ENCODE measurements at places on chromosomes 5 and 9.

DNA sequence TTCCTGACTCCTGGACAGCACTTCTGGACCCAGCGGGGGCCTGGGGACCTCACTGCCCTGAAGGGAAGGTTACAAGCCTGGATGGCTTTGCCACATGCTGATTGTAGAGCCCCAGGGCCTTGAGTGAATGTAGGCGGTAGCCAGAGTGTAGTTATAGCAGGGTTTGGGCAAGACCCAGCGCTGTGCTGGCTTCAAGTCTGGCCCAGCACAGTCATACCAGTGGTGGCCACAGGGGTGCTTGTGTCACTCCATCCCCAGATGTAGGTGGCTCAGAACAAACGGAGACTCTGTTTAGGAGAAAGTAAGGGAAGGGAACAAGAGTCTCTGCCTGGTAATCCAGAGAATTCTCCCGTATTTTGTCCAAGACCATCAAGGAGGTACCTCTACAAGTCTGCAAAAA is 84.6 kb downstream of the STARD4 start:
- no peak for DNase-seq

GRCh38 chr5:28708472-28708871 is 1670.1 kb upstream of the CDH9 start:
- DNase-seq: no peak

DNA sequence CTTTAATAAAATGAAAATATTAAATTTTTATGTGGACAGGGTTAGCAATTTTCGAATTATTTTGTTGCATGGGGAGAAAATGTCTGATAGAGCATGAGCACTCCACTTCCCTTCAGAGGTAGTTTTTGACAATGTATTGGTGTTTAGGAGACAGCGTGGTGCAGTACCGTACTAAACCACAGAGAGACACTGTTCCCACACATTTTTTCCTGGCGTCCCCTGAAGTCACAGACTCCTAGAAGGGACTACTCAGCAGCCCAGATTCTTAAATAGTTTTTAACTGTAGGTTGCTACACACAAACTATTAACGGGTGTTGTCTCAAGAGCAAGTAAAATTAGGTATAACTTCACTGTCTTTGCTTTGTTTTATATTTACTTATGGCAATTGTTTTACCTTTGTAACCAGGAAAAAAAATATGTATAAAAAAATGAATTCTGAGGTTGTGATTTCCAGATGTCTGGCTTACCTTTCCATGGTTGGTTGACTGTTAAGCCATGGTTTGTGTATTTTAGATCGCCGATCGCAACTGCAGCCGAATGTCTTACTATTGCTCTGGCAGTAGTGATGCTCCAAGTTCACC is 171.2 kb downstream of the DOCK8 start:
- DNase-seq: peak; percentile 59

GRCh38 chr5:6791031-6791430 is 77.8 kb downstream of the TENT4A start:
- DNase-seq: no peak

DNA sequence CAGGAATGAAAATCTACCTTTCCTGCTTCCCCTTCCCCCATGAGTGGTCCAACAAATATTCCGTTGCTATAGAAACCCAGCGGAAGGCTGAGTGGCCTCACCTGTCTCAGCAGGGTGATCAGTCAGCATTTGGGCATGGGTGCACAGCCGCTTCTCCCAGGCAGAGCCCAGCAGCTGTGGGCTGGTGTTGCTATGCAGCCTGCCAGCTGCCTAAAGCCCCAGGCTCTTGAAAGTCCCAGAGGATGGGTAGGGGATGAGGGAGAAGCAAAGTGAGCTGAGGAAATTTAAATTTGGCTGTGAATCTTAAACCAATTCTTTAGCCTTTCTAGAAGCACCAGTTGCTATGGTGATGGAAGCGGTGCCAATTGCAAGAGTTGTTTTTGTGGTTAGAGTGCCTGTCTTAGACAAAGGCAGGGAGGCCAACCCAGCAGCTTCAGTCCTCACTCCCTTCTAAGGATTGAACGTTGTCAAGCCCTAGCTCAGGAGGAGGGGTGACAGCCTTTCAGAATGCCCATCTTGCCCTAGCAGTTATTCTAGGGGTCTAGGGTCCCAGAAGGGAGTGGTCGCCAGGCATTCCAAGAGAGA is 151.5 kb upstream of the PITX1 start:
- no peak for DNase-seq

DNA sequence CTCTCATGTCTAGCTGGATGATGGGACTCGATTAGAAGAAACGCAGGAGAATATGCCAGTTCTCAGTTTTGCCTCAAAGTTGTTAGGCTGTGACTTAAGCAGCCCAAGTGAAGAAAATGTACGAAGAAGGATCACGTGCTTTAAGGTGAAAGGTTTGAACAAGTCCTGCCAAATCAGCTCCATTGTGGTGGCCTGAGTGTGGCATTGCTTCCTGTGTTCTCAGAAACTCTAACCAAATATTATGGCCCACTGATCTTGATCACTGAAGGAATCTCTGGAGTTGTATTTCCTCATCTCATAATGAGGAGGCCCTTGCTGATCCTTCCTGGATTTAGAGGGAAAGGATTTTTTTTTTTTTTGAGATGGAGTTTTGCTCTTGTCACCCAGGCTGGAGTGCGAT is 44.0 kb downstream of the OTULIN start:
- no peak for DNase-seq

- no peak for DNase-seq
Measured at GRCh38 chr5:126443374-126443851, 20.2 kb downstream of the GRAMD2B start.

DNA sequence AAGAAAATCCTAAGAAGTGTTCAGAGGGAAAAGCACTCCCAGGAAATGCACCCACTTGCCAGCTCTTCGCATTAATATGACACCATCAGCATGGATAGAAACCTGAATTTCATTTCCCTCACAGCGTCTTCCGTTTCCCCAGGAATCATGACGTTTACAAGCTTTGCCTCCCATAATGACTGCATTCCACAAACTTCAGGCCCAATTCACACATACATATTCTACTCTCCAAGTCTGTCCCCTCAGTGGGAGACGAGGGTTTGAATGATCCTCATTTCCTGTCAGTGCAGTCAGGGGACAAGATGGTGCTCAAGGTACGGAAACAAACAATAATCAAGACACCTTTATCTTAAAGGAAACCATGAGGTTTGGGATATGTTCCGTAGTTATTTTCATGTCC is 44.9 kb upstream of the MAN2A1 start:
- no peak for DNase-seq

- DNase-seq: no peak
Measured at GRCh38 chr5:161311965-161312364, 234.6 kb downstream of the GABRB2 start.

- no peak for DNase-seq
Measured at GRCh38 chr5:88545338-88545737, 276.7 kb upstream of the TMEM161B start.

DNA sequence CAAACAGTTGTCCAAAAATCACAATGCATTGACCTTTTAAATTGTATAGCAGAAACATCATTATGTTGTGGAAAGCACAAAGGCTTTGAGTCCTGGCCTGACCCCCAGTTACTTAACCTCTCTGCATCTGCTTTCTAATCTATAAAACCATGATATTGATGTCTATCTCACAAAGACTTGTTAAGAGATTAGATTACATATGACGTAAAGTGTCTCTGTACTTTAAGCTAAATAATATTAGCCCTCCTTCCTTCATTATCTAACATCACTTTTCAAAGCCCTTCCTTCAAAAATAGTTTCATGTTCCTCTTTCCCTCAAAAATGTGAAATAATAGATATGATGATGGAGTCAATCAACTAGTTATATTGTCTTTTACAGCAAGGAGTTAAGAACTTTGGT is 3.4 kb downstream of the ADAMTS6 start:
- DNase-seq: no peak

GRCh38 chr5:160175438-160176218 is 53.7 kb upstream of the FABP6 start:
- no peak for DNase-seq

DNA sequence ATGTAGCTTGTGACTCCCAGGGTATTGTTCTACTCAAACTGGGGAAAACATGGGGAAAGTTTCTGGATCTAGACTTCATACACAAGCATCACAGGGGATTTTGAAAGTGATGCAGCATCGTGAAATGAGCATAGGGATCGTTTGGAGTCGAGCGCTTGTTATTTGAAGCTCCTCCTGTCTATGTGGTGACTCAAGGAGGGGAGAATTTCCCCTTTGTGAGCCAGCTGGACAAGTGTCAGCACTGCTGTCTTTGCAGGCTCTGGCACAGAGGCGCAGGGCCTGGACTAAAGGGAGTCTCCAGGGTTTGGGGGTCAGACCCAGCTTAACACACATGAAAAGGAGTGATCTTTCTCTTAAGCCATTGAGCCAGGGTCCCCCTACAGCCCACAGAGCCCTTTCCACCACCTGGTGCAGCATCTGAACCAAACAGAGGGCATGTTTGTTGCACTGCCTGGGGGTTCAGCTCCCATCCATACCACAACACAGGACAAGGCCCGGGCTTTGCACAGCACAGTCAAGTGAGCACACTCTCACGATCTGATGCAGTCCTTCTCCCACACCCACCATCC is 51.0 kb downstream of the IRF1 start:
- no peak for DNase-seq

DNA sequence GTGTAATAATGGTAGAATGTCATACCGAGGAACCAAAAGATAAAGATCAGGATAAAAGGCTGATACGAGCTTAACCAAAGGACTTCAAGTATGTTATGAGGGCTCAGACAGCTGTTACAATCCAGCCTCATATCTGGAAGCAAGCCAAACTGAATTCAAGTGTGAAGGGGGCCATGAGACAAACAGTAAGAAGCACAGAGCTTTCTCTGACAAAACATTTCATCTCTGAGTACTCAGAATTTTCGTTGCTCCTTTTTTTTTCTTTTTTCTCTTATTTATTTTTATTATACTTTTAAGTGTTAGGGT is 52.9 kb upstream of the CD180 start:
- no peak for DNase-seq

GRCh38 chr5:134171972-134172371 is 4.8 kb downstream of the SKP1 start:
- no peak for DNase-seq

- DNase-seq: peak; percentile 19
Measured at GRCh38 chr5:121982146-121982892, 20.5 kb downstream of the SRFBP1 start.

DNA sequence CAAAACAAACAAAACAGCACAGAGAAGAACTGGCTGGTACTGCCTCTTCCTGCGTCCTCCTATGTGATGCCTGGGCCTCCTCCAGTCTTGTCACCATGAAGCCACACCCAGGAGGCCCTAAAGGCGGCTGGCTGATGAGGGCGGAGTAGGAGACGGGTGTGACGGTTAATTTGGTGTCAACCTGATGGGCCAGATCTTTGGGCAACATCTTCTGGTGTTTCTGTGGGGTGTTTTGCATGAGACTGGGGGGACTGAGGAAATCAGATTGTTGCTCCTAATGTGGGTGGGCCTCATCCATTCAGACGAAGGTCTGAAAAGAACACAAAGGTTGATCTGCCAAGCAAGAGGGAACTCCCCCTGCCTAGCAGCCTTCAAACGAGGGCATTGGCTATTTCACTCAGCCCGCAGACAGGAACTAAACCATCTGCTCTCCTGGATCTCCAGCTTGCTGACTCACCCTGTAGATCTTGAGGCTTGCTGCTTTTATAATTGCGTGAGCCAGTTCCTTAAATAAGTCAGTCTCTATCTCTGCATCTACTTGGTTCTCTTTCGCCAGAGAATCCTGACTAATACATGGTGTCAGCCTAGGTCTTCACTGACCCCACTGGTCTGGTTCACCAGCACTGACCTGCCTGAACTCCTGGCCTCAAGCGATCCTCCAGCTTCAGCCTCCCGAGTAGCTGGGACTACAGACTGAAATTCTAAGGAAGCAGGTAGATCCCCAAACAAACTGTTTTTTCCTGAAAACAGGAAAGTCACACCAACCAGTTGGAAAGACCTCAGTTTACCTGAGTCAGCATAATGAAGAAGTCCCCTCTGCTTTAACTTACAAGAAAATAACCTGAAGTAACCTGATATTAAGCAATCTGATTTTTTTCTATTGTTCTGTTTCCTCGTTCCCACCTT is 12.8 kb upstream of the ZFP62 start:
- no peak for DNase-seq

- no peak for DNase-seq
Measured at GRCh38 chr5:120610145-120610544, 146.0 kb downstream of the PRR16 start.

DNA sequence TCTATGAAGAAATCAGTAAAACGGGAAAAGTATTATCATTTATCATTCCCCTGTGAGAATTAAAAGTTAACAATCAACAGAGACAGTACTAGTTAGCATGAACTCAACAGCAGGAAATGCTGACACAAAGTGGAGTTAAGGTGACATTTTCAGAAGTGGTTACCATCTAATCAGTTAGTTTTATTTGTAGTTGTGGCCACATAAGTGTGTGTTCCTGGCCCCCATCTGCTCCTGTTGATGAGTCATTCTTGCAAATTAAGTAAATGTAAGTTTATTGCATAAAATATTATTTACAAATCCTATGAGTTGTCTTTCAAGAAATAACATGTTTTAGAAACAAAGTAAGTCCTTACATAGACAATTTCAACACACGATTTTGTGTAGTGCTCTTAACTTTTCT is 8.9 kb upstream of the BNC2 start:
- DNase-seq: no peak

GRCh38 chr5:174459832-174460448 is 264.4 kb upstream of the MSX2 start:
- no peak for DNase-seq

GRCh38 chr5:109143031-109143430 is 266.7 kb downstream of the PJA2 start:
- no peak for DNase-seq

DNA sequence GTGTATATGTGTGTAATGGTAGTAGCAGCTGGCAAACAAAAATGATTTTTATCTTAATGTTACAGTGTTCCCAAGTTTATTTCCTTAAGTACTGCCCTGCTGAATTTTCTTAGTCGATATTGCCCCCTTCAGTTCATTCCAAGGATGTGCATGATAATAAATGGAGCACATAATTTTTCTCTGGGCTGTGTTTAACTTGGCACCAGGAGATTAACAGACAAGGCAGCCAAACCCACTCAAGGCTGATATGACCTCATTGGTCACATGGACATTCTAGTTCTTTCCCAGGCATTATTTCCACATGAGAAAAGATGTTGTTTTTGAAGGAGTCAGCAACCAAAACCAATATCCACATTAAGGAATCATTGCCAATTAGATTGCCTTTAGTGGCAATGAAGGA is 61.8 kb downstream of the COX7C start:
- peak; percentile 45 for DNase-seq

GRCh38 chr5:151338734-151339133 is 8.6 kb downstream of the SLC36A2 start:
- DNase-seq: no peak

- no peak for DNase-seq
Measured at GRCh38 chr9:97918611-97919010, 3.7 kb downstream of the TRMO start.

GRCh38 chr5:96474073-96474472 is 41.0 kb upstream of the PCSK1 start:
- no peak for DNase-seq

DNA sequence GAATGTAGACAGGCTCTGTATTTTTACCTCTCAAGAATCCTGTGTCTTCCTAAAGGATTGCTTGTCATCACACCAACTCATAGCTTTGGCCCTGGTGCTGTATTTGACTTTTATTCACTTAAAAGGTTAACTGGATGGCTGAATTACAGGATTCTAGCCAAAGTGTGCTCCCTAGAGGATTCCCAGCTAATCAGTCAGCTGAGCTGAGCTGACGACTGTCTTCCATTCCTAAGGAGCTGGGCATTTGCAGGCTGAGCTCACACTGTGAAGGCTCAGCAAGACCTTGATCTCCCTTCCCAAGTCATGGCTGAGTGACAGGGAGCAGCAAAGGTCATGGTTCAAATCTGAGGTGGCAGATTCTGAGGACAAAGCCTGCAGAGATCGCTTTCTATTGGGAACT is 59.0 kb upstream of the PALM2AKAP2 start:
- DNase-seq: no peak

Data from kidney capillary endothelial cell (primary cell).